ENCODE measurements at places on chromosomes 6 and 20. TPM values are rescaled to one million over a fixed set of nuclear protein-coding genes. Genes with fewer than 3 reads are reported as not detected.

DNA sequence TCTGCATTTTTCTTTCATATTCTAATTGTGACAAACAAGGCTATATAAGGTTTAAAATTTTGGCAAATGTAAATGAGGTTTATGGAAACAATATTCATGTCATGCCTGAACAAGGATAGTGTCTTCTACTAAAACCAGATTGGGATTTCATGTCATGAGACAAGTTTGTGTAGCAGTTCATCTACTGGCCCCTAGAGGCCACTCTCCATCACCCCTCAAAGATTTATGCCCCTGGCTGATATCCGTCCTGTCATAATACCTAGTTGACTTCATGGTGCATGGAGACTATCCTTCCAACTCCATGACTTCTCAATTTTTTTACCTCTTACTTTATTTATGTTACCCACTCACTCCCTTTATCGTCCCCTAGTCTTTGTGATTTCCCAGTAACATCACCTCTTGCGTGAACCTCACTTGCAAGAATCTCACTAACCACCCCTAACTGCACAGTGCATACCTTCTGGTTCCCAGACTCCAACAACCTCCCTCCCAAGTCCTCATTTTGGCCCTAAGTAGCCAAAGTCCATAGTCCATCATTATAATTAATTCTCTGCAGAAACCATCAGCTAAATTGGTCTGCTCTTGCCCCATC lies 179.8 kb downstream of the TASP1 start:
- DNase-seq = no peak

GRCh38 chr20:31605902-31606803 lies 1.1 kb downstream of the ID1 start:
- no peak for DNase-seq

- no peak for DNase-seq
Observed at GRCh38 chr20:60867589-60867988, 384.5 kb upstream of the CDH4 start.

DNA sequence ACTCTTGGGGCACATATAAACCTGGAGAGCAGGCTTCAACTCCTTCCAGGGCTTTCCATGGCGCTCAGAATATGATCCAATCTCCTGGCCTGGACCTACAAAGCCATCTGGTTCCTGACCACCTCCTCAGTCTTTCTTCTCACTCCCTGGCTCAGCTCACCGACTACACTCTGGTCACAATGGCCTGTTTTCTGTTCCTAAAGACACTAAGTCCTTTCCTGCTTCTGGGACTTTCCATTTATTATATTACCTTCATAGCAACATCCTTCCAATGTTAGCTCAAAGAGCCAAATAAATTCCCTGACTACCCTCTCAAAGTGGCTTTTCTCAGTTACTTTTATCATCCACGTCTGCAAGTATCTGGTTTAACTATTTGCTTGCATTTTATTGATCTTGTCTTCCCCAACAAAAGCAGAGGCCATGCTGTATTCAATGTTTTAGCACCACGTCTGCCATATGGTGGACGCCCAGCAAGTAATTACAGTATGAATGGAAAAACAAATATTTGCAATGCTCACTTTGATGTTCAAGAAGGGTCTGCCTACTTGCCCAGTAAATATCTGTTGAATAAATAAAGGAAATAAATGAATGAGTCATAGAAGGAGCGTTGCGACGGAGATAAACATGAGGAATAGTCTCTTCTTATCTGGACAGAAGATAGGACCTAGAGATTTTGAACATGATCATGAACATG lies 328.4 kb downstream of the ESR1 start:
- no peak for DNase-seq

- DNase-seq = peak; percentile 21
Observed at GRCh38 chr20:24777746-24778145, 171.3 kb upstream of the CST7 start.

- DNase-seq = no peak
Observed at GRCh38 chr6:42503894-42504293, 52.2 kb upstream of the TRERF1 start.

- no peak for DNase-seq
Observed at GRCh38 chr6:51554029-51554428, 533.4 kb downstream of the PKHD1 start.

DNA sequence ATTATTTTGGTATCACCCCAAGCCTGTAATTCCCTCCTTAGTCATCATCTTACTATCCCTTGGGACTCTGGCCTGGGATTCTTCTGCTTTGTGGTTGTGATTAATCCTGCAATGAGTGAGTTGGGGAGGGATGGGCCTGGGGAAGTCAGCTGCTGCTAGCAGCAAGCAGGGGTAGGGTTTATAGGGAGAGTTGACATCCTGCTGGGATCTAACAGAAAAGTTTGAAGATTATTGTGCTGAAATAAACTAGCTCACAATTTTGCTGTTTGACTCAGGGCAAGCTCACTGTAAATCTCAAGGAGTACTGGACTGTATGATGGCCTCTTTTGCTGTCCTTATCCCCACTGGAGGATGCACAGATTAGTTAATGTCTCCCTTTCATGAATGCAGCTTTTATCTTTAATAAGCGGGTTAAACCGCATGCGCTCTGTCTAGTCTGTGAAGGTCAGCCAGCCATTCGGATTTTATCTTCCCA lies 83.4 kb downstream of the JARID2 start:
- no peak for DNase-seq

DNA sequence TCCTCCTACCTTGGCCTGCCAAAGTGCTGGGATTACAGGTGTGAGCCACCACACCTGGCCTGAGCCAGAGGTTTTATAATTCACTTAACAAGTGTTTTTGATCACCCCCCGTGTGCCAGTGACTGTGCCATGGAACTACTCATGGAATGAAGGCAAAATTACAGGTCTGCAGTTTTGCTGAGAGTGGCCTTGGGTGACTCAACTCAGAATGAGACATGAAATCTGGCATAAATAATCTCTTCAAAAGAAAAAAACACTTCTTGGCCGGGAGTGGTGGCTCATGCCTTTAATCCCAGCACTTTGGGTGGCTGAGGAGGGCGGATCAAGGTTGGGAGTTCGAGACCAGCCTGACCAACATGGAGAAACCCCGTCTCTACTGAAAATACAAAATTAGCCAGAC lies 166.9 kb upstream of the SALL4 start:
- DNase-seq = no peak

- peak; percentile 26 for DNase-seq
Observed at GRCh38 chr6:169776379-169776778, 25.0 kb downstream of the ERMARD start.

DNA sequence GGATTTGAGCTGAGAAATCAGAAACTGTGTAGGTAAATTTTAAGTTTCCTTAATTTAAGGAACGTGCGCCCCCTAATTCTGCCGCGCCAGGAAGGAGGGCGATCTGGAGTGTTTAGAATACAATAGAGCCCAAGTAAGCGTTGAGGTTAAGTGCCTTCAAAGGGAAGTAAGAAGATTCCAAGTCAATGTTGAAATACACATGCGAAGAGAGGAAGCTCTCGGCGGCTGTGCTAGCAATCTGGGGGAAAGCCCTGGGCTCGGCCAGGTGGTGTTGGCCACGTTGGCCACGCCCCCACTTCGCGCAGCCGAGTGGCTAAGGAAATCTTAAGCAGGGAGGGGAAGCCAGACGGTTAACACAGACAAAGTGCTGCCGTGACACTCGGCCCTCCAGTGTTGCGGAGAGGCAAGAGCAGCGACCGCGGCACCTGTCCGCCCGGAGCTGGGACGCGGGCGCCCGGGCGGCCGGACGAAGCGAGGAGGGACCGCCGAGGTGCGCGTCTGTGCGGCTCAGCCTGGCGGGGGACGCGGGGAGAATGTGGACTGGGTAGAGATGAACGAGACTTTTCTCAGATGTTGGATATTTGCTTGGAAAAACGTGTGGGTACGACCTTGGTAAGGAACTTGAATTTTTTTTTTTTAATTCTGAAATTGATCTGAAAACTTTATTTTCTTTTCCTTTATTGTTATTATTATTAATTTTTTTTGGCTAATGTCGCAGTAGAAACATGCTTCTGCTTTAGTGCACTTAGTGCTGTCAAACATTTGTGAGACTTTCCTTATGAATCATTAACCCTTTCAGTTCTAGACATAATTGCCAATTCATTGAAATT lies at the start of gene PRDM1:
PRDM1 (plus strand) TSS at position 353 of the 830 bp plus-strand sequence; CDS start at position 571, 218 bp downstream.
- DNase-seq = peak; percentile 74

Gene TAPBP
- 107 TPM for total RNA-seq

Gene HSD17B8
- 40.3 TPM for total RNA-seq

Gene ERMARD
- total RNA-seq = 16.3 TPM

Gene OPRL1
- total RNA-seq = 0.15 TPM

Gene PTCRA
- not detected for total RNA-seq

Measured in left lobe of liver (tissue), 2 donors.